ENCODE measurements at places on chromosomes 6 and 20.
A peak's percentile ranks its signal among the peaks of the same experiment; 100 is the strongest.

- DNase-seq = no peak
These were observed 34.1 kb downstream of the GOPC start for GRCh38 chr6:117568247-117568646.

GRCh38 chr6:31086788-31087440, 25.5 kb downstream of the C6orf15 start:
- no peak for DNase-seq

- DNase-seq = no peak
These were observed 3.8 kb upstream of the DSP start for GRCh38 chr6:7537565-7538174.

DNA sequence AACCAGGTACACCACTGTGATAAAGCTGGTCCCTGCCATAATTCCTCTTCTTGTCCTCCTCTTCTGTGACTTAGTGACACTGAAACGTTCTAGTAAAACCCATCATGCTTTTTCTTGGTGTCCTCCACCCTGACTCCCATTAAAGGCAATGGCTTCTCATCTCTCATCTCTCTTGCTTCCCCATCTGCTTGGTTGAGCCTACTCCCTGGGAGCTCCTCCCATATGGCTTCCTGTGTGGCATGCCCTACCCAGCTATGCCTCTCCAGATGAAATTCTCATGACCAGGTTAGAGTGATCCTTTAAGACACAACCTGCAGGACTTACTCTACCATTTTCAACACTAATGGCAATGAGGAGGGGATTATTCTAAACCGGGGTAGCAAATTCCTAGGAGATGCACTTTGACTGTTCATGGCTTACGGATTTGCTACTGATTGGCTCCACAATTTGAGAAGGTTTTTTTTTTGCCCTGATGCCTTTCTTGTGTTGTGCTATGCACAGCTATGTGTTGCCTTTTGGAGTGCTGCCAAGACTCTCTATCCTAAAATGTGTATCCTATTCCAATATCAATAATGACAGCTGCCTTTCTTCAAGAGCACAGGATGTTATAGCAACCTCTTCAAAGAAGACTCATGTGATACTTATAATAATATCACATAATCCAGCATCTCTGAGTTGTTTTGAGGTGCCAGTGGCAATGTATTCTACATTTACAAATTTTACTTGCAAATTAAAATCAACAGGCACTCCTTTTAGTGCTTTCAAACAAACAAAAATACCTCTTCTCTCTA, 6.1 kb downstream of the SIRPG start:
- no peak for DNase-seq

- DNase-seq = no peak
These were observed at the start of gene FRK for GRCh38 chr6:116060572-116061283. Gene FRK (minus strand): TSS chr6:116060891. CDS start chr6:116060311, 580 bp downstream.

DNA sequence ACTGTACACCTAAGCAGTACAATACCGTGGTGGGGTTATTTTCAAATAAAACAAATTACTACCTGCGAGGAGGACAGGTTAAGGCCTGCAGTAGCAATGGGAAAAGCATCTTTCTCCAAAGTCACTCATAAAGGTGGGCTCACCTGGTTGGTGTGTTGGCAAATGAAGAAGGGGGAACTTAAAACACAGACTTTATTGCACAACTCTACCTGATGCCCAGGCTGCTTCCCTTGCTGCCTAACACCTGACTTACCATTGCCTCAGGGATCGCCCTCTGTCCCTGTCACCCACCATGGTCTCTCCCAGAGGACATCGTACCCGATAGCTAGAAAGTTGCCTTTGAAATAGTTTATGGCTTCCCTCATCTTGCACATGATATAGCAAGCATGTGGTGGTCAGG, 53.6 kb downstream of the GNAS start:
- DNase-seq = no peak

DNA sequence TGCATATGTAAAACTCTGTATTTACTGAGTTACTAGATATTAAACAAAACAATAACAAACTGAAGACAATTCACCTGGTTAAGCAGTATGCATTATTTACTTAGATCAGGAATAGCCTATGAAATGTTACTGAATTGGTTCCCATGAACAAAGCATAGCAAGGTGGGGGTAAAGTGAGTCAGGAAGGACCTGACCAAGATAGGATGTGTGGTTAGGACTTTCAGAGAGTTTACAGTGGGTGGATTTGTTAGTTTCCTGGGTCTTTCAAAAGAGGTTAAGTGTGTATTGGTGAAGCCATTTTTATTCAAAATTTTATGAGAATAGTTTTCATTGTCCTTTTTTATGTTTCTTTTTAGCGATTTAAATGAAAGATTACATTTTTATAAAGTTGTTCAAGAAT, 32.9 kb downstream of the TBPL1 start:
- no peak for DNase-seq

DNA sequence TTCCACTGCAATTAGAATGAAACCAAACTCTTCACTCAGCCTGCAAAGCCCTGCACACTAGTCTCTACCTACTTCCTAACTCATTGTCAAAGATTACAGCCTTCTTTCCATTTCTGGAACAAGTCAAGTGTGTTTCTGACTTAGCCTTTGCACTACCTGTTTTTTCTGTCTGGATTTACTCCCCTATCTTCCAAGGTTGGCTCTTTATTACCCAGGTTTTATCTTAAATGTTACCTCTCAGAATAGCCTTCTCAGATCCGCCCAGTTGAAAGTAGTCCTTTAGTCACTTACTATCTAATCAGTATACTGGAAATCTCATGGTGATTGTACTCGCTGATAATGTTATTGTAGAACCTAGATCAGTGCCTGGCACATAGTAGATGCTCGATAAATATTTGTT, 42.7 kb downstream of the TBPL1 start:
- no peak for DNase-seq

DNA sequence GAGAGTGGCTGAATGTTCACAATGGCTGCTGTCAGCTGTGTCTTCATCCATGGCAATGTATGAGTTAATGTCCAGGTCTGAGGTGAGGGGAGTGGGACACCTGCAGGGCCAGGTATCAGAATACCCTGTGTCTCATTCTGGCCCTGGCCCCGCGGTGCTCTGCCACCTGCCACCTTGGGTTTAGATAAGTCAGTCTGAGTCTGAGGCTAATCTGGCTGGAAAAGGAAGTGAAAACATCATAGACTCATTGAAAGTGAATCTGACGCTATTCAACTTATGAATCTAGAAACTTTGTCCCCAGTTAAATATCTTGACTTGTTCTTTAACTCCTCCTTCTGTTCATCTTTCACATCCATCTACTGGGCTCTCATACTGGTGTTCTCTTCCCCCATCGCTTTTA, 267.1 kb upstream of the JAG1 start:
- no peak for DNase-seq

GRCh38 chr20:39358052-39358451, 395.9 kb downstream of the DHX35 start:
- no peak for DNase-seq

DNA sequence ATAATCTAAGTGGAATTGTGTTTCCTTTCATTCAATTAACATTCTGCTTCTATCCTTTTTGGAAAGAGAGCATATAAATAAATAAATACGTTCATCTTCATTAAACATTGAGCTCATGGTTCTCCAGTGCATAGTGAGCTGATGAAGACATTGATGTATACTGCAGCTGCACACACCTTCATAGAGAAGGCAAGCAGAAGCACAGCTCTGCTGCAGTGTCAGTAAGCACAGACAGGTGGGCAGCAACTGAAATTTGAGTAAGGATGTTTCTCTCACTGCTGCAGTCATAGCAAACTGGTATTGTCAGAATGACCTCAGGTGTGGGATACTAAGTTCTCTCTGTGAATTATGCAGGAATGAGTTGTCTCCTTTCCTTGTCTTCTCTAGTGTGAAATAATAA, 202.9 kb downstream of the DOK5 start:
- no peak for DNase-seq

DNA sequence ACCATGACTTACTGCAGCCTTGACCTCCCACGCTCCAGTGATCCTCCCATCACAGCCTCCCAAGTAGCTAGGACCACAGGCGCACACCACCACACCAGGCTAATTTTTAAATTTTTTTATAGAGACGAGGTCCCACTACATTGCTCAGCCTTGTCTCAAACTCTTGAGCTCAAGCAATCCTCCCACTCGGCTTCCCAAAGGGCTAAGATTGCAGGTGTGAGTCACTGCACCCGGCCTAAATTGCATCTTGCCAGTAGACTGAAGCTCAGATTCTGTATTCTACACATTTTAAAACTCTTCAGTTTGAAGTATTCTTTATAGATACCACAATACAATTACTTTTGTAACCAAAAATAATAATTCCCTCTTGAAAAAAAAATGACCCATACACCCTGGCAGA, 11.4 kb downstream of the NUDT3 start:
- no peak for DNase-seq

GRCh38 chr20:19026121-19026878, 186.1 kb upstream of the SLC24A3 start:
- peak; percentile 82 for DNase-seq

- no peak for DNase-seq
These were observed 669.0 kb upstream of the EYS start for GRCh38 chr6:66376001-66376400.

DNA sequence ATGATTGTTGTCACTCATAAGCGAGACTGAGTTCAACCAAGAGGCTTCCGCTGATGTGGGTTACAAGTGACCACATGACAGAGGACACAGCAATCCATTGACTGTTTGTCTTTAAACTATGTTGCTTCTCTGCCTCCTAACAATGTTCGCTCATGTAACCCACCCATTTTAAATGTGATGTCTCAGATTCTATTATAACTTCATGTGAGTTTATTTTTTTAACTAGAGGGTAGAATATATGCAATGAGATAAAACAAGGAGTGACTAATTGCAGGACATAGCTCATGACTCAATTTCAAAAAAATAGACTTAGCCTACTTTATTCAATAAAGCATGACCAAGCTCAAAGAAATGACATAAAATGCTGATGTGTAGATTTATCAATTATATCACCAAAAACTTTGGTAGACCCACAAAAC, 119.2 kb upstream of the SASH1 start:
- no peak for DNase-seq

DNA sequence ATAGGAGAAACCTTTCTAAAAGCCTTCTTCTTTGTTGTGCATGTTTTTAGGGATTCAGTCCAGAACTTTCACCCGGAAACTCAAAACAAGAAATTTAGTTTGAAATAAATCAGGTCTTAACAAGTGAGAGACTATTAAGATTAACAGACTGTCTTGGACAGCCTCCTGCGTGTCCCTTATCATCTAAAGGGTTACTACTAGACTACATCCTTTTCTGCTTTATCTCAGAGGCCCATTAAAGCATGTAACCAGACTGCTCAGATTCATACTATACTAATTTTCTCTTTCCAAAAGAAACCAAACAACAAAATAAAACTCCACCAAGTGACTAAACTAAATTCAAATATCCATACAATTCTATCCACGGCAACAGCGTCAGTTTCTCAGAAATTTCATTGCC, 173.8 kb downstream of the GMPR start:
- no peak for DNase-seq

DNA sequence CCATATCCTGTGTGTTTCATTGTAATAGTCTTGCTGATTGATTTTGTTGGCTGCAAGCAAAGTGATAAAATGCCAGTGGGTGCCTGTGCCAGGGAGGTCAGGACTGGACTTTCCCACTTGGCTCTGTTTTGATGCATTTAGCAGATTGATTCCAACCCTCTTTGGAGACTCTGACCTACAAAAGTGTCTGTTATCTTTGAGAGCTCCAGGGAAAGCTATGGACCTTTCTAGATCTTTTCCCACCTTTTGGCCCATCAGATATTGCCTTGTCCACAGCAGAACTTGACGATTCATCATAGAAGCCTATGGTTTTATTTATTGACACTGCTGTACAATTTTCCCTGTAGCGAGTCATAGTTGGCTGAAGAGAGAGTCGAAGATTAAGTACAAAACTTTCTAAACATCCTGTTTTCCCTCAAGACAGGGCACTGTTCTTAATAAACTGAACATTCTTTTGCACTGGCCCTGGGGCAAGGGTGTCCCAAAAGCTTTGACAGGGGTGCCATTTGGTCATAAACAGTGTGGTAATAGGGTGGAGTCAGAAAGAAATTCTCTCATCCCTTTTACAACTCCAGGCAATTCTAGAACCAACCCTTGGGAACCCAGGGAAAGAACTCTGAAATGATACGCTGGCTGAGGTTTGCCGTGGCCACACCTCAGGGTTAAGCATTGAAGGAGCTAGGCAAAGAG, 53.7 kb downstream of the E2F3 start:
- no peak for DNase-seq

- no peak for DNase-seq
These were observed 107.8 kb downstream of the NFATC2 start for GRCh38 chr20:51434580-51435247.

- DNase-seq = no peak
These were observed 49.1 kb upstream of the OPRM1 start for GRCh38 chr6:153989989-153990388.

All from sigmoid colon (tissue), 7 donors.